ENCODE measurements at places on chromosomes 7 and 10.

DNA sequence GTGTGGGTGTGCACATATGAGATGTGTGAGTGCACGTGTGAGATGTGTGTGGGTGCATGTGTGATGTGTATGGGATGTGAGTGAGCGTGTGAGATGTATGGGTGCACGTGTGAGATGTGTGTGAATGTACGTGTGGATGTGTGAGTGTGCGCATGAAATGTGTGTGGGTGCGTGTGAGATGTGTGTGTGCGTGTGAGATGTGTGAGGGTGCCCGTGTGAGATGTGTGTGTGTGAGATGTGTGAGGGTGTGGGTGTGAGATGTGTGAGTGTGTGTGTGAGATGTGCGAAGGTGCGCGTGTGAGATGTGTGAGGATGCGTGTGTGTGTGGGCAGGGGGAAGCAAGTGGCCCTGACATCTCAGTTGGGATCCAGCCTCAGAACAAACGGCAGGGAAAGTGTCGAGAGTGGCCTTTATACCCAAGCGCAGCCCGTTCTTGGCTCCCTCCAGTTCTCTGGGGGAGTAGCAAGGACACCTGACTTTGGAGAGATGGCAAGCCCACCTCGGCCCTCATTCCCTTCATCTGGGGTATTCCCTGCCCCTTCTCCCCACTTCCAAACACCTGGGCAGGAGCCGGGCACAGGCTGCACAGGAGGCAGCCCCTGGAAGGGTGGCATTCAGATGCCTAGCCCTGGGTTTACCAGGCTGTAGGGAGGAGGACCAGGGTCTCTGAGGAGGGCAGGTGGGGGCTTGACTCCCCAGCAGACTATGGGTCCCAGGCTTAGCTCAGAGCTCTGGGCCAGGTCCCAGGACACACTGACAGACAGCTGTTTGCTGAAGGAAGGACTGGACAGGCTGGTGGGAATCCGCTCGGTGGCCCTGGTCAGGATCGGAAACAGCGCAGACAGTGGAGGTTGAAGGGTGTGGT lies 31.6 kb downstream of the PPIF start:
- DNase-seq = no peak

GRCh38 chr7:157429001-157429679 lies 92.3 kb downstream of the DNAJB6 start:
- no peak for DNase-seq

DNA sequence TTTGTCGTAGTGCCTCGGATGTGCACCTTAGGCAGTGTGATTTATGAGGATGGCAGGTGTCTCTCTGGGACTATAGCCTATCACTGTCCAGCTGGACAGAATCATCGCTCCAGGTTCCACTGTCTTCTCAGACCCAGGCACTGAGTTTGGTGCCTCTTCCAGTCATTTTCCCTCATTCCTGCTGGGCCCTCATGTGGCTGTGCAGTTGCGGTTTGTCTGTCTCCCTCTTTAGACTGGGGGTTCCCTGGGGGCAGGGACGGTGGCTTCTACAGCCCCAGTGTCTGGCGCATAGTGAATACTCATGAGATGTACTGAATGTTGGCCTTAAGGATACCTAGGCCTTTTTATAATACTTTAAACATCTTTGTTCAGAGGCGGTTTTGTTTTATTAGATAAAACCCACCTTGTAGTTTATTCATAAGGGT lies 28.9 kb downstream of the CCM2 start:
- DNase-seq = no peak

GRCh38 chr10:114491933-114492332 lies 87.6 kb upstream of the AFAP1L2 start:
- no peak for DNase-seq

DNA sequence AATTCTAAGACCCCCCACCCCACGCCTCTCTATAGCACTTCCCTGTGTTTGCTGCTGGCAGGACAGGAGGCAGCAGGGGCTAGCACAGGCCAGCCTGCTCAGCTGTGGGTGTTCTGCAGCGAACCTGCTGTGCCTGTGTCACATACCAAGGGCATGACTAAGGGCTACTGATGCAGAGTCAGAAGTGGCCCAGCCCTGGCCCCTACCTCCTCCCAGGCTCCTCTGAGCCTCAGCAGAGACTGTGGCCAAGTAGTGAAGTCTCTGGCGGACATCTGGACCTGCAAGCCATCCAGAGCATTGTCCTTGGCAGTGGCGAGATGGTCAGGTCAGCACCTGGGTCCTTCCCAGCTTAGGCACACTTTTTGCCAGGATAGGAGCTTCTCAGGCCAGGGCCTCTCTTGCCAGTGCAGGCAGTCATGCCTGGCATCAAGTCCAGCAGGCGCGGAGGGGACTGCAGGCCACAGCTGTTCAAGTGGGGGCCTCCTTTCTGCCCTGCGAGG lies 116.3 kb upstream of the RET start:
- DNase-seq = no peak

DNA sequence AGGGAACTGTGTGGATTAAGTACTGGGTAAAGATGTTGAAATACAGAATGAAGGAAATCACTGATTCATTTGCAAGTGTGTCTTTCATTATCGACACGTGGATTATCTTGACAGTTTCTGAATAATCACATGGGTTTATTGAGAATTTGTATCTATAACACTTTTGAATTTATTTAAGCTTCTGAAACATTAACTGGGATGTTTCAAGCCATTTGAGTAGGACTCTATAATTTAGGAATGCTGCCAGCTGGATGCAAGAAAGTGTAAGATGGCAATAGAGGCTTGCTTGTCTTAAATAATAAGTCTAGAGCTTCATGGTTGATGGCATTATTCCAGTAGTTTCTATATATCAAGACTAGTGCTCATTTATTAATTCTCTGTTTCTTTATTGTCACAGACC lies 1100.7 kb upstream of the GHITM start:
- DNase-seq = no peak

GRCh38 chr10:60446851-60447250 lies 57.2 kb upstream of the ANK3 start:
- no peak for DNase-seq

- no peak for DNase-seq
Measured at GRCh38 chr7:45146531-45147379, 10.8 kb upstream of the RAMP3 start.

DNA sequence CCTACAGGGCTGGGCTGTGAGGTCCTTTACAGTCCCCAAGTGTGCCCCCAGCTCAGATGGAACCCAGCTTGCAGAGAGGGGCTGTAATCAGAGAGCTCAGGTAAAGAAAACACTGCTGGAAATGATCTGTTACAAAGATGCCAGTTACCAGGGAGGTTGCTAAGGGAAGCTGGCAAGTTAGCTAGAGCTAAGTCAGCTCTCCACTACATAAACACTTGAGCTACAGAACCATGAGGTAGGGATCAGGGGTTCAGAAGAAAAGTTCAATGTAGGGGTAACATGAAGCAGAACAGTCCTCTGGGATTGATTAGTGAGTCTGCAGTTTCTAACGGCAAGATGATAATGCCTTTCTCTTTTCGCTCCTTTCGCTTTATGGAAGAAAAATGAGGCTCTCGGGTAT lies 53.1 kb upstream of the TM9SF3 start:
- DNase-seq = no peak

DNA sequence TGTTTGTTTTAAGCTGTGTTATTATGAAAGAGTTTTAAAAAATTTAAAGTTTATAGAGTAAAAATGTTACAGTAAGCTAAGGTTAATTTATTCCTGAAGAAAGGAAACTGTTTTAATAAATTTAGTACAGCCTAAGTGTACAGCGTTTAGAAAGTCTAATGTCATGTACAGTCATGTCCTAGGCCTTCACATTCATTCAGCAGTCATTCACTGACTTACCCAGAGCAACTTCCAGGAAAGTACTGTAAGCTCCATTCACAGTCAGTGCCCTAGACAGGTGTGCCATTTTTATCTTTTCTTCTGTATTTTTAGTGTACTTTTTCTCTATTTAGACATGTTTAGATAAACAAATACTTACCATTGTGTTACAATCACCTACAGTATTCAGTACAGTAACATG lies 126.8 kb downstream of the TPK1 start:
- DNase-seq = no peak

GRCh38 chr10:83849150-83849549 lies 290.2 kb upstream of the GHITM start:
- DNase-seq = no peak

DNA sequence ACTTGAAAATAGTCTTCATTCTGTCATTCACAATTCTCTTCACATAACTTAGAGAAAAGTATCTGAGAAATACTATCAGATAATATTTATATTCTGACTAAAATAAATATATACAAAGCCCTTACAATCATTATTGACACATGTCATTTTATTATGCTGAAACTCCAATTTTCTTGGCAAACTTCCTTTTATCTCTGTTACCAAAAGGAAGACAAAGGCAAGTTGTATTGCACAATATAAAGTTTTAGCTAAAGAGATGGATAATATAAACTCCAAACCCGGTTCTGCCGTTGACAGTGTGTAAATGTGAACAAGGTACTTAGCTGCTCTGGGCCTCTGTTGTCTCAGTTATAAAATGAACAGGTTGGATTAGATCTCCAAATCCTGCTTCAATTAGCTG lies 99.0 kb upstream of the MDFIC start:
- no peak for DNase-seq

GRCh38 chr7:151736403-151736909 lies 140.5 kb downstream of the PRKAG2 start:
- no peak for DNase-seq

DNA sequence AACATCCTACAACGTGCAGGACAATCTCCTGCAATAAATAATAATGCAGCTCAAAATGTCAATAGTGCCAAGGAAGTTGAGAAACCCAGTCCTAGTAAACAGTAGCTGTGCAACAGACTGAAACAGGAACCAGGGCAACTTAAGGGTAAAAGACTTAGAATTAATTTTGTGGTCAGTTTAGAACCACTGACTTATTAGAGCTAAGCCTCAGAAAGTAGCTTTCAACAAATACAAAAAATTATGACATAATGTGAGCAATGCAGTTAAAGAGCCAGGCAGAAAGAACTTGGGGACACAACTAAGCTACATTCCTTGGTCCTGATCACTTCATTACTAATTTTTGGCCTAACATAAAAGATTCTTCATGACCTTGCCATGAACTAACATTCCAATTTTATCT lies 195.4 kb downstream of the MACC1 start:
- no peak for DNase-seq

All from cortex of kidney (tissue), 1 donor.